ENCODE measurements at places on chromosomes 5 and 9. TPM values are rescaled to one million over a fixed set of nuclear protein-coding genes. Genes with fewer than 3 reads are reported as not detected.

Gene PDZD2
- 0.16 TPM for total RNA-seq

Gene TMOD1
- 1.1 TPM for total RNA-seq

Gene JAKMIP2
- total RNA-seq: 1.2 TPM

Gene SPATA31A3
- total RNA-seq: not detected

Gene NUTM2F
- total RNA-seq: not detected

Gene FST
- total RNA-seq: 0.77 TPM

Gene RALGDS
- total RNA-seq: 18.7 TPM

Gene WDR70
- total RNA-seq: 40.9 TPM

Gene PAX5
- not detected for total RNA-seq

Gene ALDOB
- not detected for total RNA-seq

Gene ACER2
- 2.5 TPM for total RNA-seq

Gene C5orf46
- not detected for total RNA-seq

Gene CNTNAP3
- not detected for total RNA-seq

Gene LCN2
- not detected for total RNA-seq

Gene LRRC70
- 0.56 TPM for total RNA-seq

Gene EMB
- total RNA-seq: 0.54 TPM

Gene HNRNPAB
- 286 TPM for total RNA-seq

Gene PCDHB6
- not detected for total RNA-seq

Gene PHAX
- total RNA-seq: 38.7 TPM

Gene ALDH1B1
- 35.7 TPM for total RNA-seq

Gene SPRY4
- 8.3 TPM for total RNA-seq

Gene BTNL3
- total RNA-seq: 0.14 TPM

Gene MYOT
- not detected for total RNA-seq

Gene CEL
- total RNA-seq: 1.9 TPM

Gene PTGS1
- 0.19 TPM for total RNA-seq

Gene TAF11L10
- not detected for total RNA-seq

Gene SMIM3
- 19.4 TPM for total RNA-seq

Gene FKBP15
- 20.1 TPM for total RNA-seq

Gene PCDHGB3
- 0.54 TPM for total RNA-seq

Gene SLC35D2
- total RNA-seq: 81.0 TPM

Gene AGXT2
- total RNA-seq: 0.21 TPM

Gene SPINK6
- total RNA-seq: not detected

Gene BICD2
- total RNA-seq: 13.7 TPM

Gene BHMT
- not detected for total RNA-seq

Gene STING1
- not detected for total RNA-seq

Gene SLC1A1
- 53.1 TPM for total RNA-seq

Data from Caco-2 (cell line).